Glutamatergic neuron (in vitro differentiated cells): ENCODE measurements at places on chromosomes 2 and 18. TPM values are rescaled to one million over a fixed set of nuclear protein-coding genes. Genes with fewer than 3 reads are reported as not detected.

Gene SERPINB12
- total RNA-seq, result not detected

Gene LYPD6B
- 0.69 TPM for total RNA-seq

Gene PNO1
- total RNA-seq, result 11.0 TPM

Gene TLX2
- total RNA-seq, result 21.2 TPM

DNA sequence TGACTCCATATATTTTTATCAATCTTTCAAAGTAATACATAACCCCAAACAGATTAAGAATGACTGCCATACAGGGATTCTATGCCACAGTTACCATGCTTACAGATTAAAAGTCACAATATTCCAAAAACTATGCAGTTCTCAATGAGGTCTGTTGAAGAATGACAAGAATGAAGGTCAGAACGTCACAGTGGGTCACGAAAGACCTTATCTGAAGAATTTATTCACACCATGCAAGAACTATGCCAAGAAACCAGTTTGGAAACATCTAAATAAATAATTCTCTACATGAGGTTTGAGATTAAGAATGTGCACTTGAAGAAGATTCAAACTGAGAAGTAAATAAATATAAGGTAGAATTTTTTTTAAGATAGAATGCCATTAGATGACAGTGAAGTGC lies 253.3 kb downstream of the EXOC6B start:
- no peak for DNase-seq

DNA sequence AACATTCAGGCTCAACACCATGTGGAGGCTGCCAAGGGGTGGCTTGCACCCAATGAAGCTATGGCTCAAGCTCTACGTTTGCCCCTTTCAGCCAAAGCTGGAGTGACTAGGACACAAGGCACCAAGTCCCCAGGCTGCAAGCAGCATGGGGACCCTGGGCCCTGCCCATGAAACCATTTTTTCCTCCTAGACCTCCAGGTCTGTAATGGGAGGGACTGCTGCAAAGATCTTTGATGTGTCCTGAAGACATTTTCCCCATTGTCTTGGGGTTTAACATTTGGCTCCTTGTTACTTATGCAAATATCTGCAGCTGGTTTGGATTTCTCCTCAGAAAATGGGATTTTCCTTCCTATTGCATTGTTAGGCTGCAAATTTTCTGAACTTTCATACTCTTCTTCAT lies 51.0 kb downstream of the PDE1A start:
- DNase-seq, result no peak
